ENCODE measurements at places on chromosomes 7 and 10.

GRCh38 chr10:100774876-100775275 lies 29.5 kb downstream of the PAX2 start:
- no peak for DNase-seq

- DNase-seq = peak; percentile 69
Observed at GRCh38 chr7:75962607-75963380, 31.6 kb downstream of the TMEM120A start.

GRCh38 chr10:9807846-9808245 lies 1209.8 kb upstream of the CELF2 start:
- DNase-seq = no peak

GRCh38 chr7:108244110-108244509 lies 113.9 kb upstream of the LAMB4 start:
- no peak for DNase-seq

DNA sequence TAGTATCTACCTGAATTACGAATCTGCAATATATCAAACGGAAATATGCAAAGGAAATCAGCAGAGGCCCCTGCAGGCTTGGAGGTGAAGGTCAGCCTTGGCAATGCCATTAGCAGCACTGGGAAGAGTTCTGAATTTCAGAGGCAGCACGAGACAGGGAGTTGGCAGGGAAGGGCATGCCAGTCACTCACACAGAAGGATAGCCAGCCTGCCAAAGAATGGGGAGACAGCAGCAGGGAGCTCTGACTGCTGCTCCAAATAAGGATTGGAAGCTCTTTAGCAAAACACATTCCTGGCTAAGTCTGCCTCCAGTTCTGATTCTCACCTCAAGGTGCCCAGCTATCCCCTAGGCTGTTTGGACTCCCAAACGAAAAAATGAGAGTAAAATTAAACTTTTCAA lies 188.0 kb downstream of the PDE1C start:
- DNase-seq = peak; percentile 74

DNA sequence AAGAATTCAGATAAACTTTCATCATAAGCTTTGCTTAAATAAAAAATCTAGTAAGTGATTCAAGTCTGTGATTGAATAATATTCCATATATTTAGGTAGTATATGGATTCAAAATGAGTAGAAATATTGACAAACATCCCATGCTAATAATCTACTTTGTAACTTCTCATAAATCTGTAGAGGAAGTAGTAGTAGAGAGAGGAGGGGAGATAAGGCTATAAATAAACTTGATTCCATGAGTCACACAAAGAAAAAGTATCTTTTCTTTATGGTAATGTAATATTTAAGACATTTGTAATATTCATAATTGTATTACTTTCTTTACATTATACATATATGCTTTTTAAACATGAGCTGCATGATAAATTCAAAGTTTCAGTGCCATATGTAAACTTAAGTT lies 25.6 kb upstream of the CD36 start:
- no peak for DNase-seq

GRCh38 chr7:128740996-128741395 lies 1.8 kb downstream of the CALU start:
- no peak for DNase-seq

DNA sequence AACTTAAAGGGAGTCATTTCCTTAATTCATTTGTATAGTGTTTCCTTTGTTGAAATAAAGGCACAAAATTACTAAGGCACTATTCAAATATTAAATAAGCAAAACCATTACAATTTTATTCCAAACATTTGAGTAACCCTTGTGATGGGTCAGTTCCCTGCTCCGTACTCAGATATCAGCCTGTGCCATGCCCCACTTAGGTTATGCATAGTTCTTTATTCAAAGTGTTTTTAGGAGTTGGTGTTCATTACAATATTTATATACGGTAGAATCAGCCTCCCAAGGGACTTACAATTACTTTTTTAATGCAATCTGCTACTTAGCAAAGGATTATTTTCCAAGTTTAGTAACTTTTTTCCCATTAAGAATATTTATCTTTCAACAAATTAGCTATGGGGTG lies 119.3 kb upstream of the SEMA3D start:
- no peak for DNase-seq

- no peak for DNase-seq
Observed at GRCh38 chr7:67843001-67843565, 846.5 kb downstream of the TYW1 start.

GRCh38 chr7:99112097-99112496 lies 31.8 kb downstream of the SMURF1 start:
- DNase-seq = no peak

GRCh38 chr7:133349101-133349500 lies 96.2 kb downstream of the EXOC4 start:
- no peak for DNase-seq

- DNase-seq = no peak
Observed at GRCh38 chr10:117619223-117619622, 76.7 kb downstream of the EMX2 start.

DNA sequence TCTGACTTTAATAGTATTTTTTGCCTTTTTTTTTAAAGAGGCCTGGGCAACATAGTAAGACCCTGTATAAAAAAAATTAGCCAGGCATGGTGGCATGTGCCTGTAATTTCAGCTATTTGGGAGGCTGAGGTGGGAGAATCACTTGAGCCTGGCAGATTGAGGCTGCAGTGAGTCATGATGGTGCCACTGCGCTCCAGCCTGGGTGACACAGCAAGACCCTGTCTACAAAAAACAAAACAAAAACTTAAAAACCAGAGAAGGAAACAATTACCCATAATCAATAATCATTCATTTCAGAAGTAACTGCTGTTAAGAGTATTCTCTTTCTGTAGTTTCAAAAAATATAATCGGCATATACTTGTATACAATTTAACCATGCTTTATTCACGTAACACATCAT lies 28.0 kb downstream of the VPS26A start:
- no peak for DNase-seq

DNA sequence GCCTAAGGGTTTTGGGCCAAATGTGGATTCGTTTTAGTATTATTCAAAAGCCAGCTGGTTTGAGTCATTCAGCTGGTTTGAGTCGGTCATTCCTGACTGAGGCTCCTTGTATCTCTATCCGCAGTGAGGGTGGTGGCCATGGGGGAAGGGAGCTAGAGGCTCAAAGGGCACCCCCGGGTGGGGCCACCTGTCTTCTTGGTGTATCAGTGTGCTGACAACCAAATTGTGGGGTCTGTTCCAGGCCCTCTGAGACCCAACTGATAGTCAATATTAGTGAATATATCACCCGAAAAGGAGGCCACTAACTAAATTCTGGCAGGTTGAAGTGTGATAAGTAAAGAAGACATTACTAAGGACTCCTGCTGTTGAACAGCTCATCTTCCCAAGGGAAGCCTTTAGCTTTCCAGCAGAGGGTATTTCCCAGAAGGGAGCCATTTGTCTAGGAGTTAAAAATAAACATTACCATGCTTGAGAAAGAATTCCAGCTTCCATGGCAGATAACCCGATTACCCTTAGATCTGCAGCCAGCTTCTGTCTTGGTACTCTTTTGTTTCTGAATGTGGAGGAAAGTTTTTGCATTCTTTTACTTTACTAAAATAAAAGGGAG lies 29.9 kb upstream of the DDX50 start:
- DNase-seq = no peak

- no peak for DNase-seq
Observed at GRCh38 chr7:65448816-65449504, 75.3 kb downstream of the ZNF92 start.

GRCh38 chr10:132407243-132407746 lies 10.3 kb downstream of the PWWP2B start:
- DNase-seq = peak; percentile 80

DNA sequence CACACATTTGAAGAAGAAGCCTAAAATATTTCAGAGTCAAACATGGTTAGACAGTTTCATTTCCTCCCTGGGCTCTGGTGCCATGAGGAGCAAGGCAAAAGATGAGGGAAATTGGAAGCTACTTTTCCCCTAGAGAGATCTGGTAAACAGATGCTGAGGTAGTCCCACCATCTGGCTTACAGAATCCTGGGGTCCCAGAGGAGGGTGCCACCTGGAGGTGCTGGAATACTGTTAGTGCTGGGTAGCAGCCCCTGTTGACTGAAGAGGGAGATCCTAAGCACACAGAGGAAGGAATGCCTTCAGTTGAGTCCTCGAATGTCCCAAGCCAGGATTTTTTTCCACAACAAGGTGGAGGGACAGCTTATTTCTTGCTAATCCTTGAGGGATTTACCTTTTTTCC lies 160.1 kb downstream of the FZD1 start:
- DNase-seq = no peak

DNA sequence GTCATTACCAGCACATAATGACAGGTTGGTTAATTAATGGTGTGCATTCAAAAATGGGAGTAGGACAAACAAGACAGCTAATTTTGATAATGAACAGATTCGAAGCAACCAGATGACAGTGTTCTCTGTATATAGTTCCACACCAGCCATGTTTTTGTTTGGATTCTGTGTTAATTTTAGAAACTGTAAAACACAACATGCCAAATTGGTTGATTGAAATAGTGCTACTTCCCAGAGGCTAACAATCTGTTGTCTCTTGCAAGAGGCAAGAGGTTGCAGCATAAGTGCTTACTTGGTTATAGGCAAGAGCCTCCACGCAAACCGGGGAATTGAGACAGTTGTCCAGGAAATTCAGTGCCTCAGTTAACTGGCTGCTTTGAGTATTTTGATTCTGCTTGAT lies 170.2 kb upstream of the HABP2 start:
- DNase-seq = no peak

GRCh38 chr7:7576344-7576743 lies 9.7 kb downstream of the MIOS start:
- no peak for DNase-seq

Measured in Right ventricle myocardium superior (tissue), 1 donor.